ENCODE measurements at places on chromosomes 3 and 15. TPM values are rescaled to one million over a fixed set of nuclear protein-coding genes. Genes with fewer than 3 reads are reported as not detected.

CSK gene
- total RNA-seq, result 34.0 TPM

CRYGS gene
- total RNA-seq, result 1.6 TPM

CPA3 gene
- 1.4 TPM for total RNA-seq

SLC15A2 gene
- total RNA-seq, result 4.6 TPM

GRCh38 chr3:16350597-16351318 lies 85.7 kb downstream of the OXNAD1 start:
- H3K4me3 ChIP-seq, result no peak overlapping the region
- peaks cover 45% of the 10 kb centered on the region for H3K36me3 ChIP-seq
- H3K27me3 ChIP-seq, result no peaks in the 10 kb centered on the region
- H3K4me1 ChIP-seq, result peaks cover 27% of the 10 kb centered on the region
- DNase-seq, result no peak

DNA sequence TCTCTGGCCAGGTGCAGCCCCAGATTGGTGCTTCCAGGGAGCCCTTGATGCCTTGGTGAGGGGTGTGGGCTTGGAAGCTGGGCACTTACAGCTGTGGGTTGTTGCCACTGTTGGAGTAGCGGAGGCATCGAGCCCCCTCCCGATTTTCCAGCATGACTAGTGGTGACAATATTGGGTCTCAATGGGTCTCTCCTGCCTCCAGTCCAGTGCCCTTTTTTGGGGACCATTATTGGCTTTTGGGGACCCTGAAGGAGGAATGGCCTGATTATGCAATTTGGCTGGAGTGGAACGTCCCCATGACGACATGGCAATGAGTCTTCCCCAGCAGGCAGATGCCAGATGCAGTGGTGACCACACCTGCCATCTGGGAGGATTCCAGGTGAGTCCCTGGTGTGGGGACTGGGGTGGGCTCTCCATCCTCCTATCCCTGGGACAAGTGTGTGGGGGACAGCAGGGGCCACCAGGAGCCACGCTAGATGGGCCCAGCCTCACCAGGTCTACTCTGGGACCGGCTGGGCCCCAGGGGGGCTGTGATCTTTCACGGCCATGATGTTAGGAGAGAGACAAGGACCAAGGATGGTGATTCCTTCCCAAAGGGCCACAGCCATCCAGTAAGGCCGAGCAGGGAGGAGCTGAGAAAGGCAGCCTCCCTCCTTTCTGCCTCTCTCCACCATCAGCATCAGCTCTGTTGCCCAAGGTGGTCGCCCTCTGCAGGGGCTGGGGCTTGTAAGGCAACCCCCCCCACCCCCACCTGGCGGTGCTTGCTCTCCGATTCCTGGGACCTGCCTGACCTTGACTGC lies 196.8 kb downstream of the GOLGA6L6 start:
- no peak for DNase-seq
- no peaks in the 10 kb centered on the region for H3K36me3 ChIP-seq
- H3K27me3 ChIP-seq, result peaks cover 36% of the 10 kb centered on the region
- H3K4me1 ChIP-seq, result no peaks in the 10 kb centered on the region
- no peak overlapping the region for H3K4me3 ChIP-seq
- H3K27ac ChIP-seq, result no peak overlapping the region

- no peak overlapping the region for H3K4me3 ChIP-seq
- DNase-seq, result no peak
- no peak overlapping the region for H3K27ac ChIP-seq
- no peaks in the 10 kb centered on the region for H3K36me3 ChIP-seq
These were observed 18.3 kb downstream of the TMED3 start for GRCh38 chr15:79329171-79329611.

- H3K36me3 ChIP-seq, result peaks cover 4% of the 10 kb centered on the region
- no peak overlapping the region for H3K4me3 ChIP-seq
- no peaks in the 10 kb centered on the region for H3K27me3 ChIP-seq
- H3K27ac ChIP-seq, result no peak overlapping the region
- H3K4me1 ChIP-seq, result no peaks in the 10 kb centered on the region
- no peak for DNase-seq
These were observed 7.2 kb upstream of the MGLL start for GRCh38 chr3:127829537-127829936.

- H3K36me3 ChIP-seq, result no peaks in the 10 kb centered on the region
- H3K4me3 ChIP-seq, result no peak overlapping the region
- H3K27ac ChIP-seq, result no peak overlapping the region
- H3K4me1 ChIP-seq, result peaks cover 3% of the 10 kb centered on the region
These were observed 12.3 kb downstream of the ISLR start for GRCh38 chr15:74185710-74186348.

GRCh38 chr3:106731230-106731629 lies 646.0 kb upstream of the CCDC54 start:
- H3K27me3 ChIP-seq, result no peaks in the 10 kb centered on the region
- H3K27ac ChIP-seq, result no peak overlapping the region
- H3K4me1 ChIP-seq, result no peaks in the 10 kb centered on the region
- no peaks in the 10 kb centered on the region for H3K36me3 ChIP-seq

DNA sequence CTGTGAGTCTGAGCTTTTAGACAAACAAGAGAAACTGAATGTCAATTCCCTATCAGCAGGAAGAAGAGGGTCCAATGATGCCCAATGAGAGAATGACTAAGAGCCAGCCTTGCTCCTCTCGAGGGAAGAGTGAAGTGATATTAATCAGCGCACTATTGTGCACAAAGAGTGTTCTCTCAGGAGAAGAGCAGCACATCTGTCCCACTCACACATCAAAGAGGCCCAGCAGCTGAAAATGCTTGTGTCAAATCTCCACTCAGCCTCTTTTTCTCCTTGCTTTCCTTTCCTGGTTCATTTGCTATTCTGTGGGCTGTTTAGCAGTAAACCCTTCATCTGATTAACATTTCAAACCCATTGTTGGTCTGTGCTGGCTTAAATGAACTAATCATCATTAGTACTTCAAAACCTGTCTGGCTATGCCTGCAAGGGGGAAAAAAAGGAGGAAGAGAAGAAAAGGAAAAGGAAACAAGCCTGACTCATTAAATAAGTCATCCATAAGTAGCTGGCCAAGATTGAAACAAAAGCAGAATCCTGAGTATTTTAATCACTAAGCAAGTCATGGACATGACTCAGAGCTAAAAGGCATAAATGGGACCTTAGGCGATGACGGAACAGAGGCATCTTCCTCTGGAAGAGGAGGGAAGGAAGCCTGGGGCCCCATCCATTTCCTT lies 912.7 kb downstream of the TUSC7 start:
- H3K27me3 ChIP-seq, result no peaks in the 10 kb centered on the region
- no peak for DNase-seq
- no peaks in the 10 kb centered on the region for H3K36me3 ChIP-seq
- no peaks in the 10 kb centered on the region for H3K4me1 ChIP-seq
- H3K4me3 ChIP-seq, result no peak overlapping the region

- H3K4me1 ChIP-seq, result peaks cover 21% of the 10 kb centered on the region
- H3K27ac ChIP-seq, result no peak overlapping the region
- H3K27me3 ChIP-seq, result no peaks in the 10 kb centered on the region
- no peaks in the 10 kb centered on the region for H3K36me3 ChIP-seq
- no peak overlapping the region for H3K4me3 ChIP-seq
These were observed 153.9 kb upstream of the TPM1 start for GRCh38 chr15:62888623-62889022.

GRCh38 chr15:100350434-100351226 lies 8.9 kb upstream of the ADAMTS17 start:
- H3K27me3 ChIP-seq, result peaks cover 25% of the 10 kb centered on the region
- DNase-seq, result no peak
- H3K4me3 ChIP-seq, result peak overlapping the region; percentile 87
- no peaks in the 10 kb centered on the region for H3K36me3 ChIP-seq
- peak overlapping the region; percentile 97 for H3K27ac ChIP-seq

- no peak for DNase-seq
- H3K36me3 ChIP-seq, result peaks cover 43% of the 10 kb centered on the region
- peaks cover 65% of the 10 kb centered on the region for H3K4me1 ChIP-seq
- peak overlapping the region; percentile 95 for H3K27ac ChIP-seq
- H3K27me3 ChIP-seq, result no peaks in the 10 kb centered on the region
These were observed 5.4 kb downstream of the NDUFB4 start for GRCh38 chr3:120601554-120601953.

GRCh38 chr3:138361561-138361971 lies 13.2 kb downstream of the MRAS start:
- H3K4me1 ChIP-seq, result peaks cover 100% of the 10 kb centered on the region
- no peaks in the 10 kb centered on the region for H3K27me3 ChIP-seq
- peak overlapping the region; percentile 92 for H3K27ac ChIP-seq
- no peak overlapping the region for H3K4me3 ChIP-seq

DNA sequence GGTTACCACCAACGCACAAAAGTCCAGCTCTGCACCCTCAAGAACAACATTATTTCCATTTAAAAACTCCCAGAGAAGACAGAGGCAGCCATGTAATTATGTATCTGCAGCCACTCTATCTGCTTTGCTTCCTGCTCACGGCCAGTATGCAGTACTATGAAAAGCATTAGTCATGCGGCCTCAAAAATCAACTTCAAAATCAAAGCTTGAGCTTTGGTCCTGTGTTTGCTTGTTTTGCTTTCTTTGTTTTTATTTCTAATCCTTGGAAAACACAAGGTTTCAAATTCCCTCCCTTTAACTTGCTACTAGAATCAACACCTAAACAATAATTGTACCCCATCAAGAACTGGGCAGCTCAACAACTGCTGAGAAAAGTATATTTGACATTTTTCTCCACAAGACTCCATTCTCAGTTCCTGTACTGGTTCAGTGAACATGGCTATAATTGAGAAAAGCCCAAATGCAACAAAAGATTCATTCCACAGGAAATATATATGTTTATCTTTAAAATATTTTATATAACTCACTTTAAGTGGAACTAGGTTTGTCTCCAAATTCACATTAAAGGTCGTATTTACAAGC lies 37.6 kb downstream of the GBE1 start:
- no peak for DNase-seq
- peak overlapping the region; percentile 25 for H3K4me3 ChIP-seq
- no peaks in the 10 kb centered on the region for H3K36me3 ChIP-seq
- peaks cover 69% of the 10 kb centered on the region for H3K4me1 ChIP-seq
- no peaks in the 10 kb centered on the region for H3K27me3 ChIP-seq
- H3K27ac ChIP-seq, result peak overlapping the region; percentile 71

DNA sequence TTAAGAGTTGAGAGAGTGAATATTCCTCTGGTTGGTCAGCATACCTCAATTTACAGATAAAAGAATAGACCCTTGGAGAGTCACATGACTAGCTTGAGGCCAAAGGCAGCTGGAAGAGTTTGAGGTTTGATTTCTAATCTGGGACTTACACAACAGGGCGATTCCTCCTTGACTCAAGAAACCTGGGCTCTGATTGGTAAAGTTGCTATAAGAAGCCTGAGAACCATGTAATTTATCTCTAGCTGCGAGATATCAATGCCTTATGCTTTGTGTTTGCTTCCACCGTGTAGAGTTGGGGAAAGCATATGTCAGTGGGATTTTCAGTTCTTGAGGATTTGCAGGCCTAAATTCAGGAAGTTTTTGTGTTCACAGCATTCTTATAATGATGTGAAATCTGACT lies 206.0 kb downstream of the KLHL25 start:
- peaks cover 27% of the 10 kb centered on the region for H3K36me3 ChIP-seq
- peak overlapping the region; percentile 1 for H3K4me3 ChIP-seq

DNA sequence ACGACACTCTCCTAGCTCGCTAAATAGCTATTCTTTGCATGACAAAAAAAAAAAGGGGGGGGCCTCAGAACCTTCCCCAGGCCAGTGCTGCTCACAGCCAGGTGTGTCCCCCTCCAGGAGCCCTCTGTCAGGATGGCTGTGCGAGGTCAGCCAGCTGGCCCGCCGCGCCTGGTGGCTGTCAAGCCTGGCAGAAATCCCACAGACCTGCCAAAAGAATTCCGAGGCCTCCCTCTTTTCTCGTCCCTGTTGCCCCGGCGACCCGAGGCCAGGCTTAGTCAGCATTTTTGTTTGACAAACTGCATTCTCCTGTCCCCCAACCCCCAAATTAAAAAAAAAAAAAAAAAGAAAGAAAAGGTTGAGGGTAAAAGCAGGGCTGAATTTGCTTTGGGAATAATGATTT lies 61.9 kb downstream of the TM4SF4 start:
- peak overlapping the region; percentile 41 for H3K27ac ChIP-seq
- DNase-seq, result peak; percentile 73
- no peaks in the 10 kb centered on the region for H3K27me3 ChIP-seq
- peaks cover 77% of the 10 kb centered on the region for H3K4me1 ChIP-seq

All from left ventricle myocardium inferior (tissue), 1 donor.